Stimulated activated CD8-positive, alpha-beta memory T cell treated with anti-CD3 and anti-CD28 coated beads, Interleukin-4, amount 100 ng/mL, for 24 hours (primary cell): ENCODE measurements at places on chromosomes 16 and 17.

GRCh38 chr17:5583426-5584382 lies 605 bp downstream of the NLRP1 start:
- no peak for DNase-seq

GRCh38 chr17:47276868-47277267 lies 23.2 kb downstream of the ITGB3 start:
- DNase-seq, result no peak

DNA sequence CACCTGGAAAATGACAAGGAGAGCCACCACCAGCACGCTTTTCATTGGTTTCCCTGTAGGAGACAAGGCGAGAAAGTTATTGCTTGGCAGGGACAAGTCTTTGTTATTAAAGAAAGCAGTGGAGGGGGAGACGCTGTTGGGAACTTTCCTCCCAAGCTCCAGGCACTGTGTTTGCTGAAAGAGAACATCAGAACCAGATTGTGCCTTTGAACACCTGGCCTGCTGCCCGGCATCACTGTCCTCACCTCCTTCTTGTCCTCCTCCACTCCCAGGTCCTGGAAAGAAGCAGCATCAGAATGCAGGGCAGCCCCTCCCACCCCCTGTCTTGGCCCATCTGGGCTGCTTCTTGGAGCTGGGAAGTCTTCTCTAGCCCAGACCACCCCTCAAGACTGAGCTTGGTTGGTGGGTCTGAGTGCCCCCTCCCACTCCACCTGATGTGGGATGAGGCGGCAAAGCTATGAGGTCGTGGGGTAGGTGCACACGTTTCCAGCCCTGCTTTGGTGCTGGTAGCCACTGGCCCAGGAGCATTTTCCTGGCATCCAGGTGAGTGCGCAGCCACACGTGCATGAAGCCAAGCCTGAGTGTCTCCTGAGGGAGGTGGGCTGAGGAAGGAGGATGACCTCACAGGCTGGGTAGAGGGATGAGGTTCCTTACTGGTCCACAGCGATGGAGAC lies 6.2 kb downstream of the CCR7 start:
- no peak for DNase-seq

DNA sequence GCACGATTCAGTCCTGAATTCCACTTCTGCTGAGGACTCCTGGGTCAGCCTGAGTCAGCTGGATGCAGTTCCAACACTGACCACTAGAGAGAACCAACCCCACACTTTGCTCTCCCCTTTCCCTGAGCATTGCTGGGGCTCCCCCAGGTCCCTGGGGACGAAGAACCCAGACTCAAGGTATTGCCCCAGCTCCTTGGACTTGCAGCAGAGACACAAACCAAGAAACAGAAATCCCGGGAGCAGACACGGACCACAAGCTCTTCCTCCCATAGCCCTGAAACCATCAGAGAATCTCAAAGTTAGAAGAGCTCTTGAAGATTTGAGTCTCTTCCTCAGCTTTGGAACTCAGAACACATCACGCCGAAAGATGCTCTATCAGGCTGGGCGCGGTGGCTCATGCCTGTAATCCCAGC lies 678 bp upstream of the GH1 start:
- DNase-seq, result peak; percentile 56

DNA sequence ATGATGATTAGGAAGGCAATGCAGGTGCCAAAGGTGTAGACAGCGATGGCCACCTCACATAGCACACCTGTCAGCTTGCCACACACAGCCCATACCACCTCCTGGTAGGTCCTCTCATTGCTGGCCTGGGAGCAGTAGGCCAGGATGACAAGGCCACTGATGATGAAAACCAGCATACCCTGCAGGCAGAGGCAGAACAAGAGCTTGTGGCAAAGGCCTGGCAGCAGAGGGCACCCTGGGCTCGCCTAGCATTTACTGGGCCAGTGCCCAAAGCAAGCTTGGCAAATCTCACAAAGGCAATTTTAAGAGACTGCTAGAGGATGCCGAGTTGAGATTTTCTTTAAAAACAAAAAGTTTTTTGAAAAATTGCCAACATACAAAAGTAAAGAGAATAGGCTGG lies 5.9 kb downstream of the SLC38A7 start:
- DNase-seq, result no peak

DNA sequence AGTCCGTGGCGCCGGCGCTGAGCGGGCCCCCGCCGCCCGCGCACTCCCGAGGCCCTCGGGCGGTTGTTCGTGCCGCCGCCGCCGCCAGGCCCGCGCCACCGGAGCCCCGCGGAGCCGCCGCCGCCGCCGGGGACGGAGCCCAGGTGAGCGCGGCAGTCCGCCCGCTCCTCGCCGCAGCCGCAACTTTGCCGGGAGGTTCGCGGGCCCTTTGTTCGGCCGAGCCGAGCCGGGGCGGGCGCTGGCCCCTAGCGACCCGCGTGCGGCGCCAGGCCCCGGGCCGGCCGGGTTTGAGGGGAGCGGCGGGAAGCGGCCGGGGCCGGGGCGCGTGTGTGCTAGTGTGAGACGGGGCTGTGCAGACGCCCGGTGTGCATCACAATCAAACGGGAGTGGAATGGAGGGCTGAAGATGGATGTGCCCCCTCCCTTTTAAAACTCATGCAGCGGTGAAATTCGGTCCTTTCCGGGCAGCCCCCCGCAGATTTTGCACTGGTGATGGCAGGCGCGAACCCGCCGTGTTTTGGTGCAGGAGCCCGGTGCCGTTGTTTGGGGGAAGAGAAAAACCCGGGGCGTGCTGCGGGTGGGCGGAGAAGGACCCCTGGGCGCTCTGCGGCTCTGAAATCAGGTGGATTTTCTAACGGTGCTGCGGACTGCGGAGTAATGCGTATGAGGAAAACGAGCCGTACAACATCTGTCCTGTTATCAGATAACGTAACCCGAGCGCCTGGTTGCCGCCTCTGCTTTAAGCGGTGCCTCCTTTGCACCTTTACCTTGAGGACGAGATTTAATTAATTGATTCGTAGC lies 823 bp downstream of the TNRC6C start:
- DNase-seq, result peak; percentile 11

DNA sequence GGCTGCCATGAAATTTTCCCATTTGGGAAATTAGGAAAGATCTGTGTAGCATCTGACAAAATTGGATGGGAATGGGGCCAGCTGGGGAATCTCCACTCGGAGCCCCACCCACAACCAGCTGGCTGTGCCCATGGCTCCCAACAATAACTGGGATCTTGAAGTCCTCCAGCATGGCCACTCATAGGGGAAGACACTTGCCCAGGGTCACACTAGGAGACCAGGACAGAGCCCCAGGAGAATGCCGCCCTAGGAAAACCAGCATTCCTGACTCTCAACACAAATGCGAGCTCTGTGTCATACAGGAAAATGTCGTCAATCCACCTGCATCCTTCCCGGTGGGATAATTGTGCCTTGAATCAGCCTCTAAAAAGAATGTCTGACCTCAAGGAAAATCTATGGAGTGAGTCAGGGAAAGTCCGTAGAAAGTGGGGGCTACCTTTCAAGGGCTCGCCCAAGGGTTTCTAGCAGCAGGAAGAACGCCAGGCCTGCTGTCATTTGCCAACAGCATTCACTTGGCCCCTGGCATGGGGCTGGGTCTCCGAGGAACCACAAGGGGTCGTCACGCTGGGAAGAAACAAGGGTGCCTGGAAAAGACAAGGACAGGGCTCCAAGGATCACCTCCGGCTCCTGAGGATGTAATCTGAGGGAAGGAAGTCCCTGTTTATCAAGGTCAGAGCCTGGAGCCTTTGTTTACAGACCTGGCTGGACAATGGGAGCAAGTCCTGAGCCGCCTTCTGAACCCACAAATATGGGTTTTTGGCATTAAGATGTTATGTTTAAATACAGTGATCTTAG lies 15.9 kb downstream of the CDH5 start:
- no peak for DNase-seq

DNA sequence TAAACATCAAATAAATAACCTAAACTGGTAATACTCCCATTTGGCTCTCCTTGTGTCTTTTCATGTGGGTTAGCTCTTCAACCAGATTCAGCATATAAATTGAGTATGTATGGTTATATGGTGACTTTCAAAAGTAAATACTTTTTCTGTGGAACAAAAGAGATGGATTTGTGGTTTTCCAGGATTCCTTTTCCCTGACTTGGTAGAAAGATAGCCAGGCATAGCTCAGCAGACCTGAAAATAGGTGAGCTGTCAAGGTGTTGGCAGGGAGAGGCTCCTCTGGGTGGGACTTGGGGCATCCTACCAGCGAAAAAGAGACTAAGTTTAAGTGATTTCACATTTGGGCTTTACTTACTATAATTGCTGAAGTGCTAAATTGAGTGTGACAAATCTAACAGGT lies 80.3 kb downstream of the FTO start:
- no peak for DNase-seq

DNA sequence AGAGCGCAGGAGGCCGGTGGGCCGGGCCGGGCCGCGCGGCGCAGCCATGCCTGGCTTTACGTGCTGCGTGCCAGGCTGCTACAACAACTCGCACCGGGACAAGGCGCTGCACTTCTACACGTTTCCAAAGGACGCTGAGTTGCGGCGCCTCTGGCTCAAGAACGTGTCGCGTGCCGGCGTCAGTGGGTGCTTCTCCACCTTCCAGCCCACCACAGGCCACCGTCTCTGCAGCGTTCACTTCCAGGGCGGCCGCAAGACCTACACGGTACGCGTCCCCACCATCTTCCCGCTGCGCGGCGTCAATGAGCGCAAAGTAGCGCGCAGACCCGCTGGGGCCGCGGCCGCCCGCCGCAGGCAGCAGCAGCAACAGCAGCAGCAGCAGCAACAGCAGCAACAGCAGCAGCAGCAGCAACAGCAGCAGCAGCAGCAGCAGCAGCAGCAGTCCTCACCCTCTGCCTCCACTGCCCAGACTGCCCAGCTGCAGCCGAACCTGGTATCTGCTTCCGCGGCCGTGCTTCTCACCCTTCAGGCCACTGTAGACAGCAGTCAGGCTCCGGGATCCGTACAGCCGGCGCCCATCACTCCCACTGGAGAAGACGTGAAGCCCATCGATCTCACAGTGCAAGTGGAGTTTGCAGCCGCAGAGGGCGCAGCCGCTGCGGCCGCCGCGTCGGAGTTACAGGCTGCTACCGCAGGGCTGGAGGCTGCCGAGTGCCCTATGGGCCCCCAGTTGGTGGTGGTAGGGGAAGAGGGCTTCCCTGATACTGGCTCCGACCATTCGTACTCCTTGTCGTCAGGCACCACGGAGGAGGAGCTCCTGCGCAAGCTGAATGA lies 606 bp downstream of the THAP11 start:
- DNase-seq, result peak; percentile 33

DNA sequence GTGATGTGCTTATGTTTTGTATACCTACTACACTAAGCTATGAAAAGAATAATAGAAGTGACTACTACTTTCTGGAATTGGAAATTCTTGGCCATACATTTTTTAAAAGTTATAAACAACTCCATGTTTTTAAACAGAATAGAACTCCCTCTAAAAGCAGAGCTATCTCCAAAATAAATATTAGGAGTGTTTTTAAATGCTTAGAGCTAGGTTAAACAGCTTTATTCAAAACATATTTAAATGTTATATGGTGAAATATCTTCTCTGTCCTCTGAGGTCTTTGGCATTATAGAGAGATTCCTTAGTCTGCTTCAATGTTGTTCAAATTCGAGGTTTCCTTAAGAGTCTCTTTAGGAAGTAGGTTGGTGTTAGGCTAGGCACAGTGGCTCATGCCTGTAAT lies 22.9 kb upstream of the PSMC5 start:
- no peak for DNase-seq

DNA sequence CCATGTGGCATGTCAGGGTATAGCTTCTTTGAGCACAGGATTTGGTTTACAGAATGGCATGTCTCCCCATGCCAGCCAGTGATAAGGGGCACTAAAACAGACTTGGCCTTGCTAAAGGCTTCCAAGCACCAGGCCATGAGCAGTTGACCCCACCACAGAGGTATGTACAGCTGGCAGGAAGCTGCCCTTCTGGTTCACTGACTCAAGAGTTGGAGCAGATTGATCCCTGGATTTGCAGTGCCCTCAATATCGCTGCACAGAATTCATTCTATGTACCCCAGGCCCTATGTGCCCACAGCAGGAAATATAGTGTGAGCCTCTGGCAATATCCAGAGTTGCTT lies 24.3 kb downstream of the HLF start:
- no peak for DNase-seq

- no peak for DNase-seq
Measured at GRCh38 chr17:6496116-6496481, 51.8 kb downstream of the PIMREG start.

DNA sequence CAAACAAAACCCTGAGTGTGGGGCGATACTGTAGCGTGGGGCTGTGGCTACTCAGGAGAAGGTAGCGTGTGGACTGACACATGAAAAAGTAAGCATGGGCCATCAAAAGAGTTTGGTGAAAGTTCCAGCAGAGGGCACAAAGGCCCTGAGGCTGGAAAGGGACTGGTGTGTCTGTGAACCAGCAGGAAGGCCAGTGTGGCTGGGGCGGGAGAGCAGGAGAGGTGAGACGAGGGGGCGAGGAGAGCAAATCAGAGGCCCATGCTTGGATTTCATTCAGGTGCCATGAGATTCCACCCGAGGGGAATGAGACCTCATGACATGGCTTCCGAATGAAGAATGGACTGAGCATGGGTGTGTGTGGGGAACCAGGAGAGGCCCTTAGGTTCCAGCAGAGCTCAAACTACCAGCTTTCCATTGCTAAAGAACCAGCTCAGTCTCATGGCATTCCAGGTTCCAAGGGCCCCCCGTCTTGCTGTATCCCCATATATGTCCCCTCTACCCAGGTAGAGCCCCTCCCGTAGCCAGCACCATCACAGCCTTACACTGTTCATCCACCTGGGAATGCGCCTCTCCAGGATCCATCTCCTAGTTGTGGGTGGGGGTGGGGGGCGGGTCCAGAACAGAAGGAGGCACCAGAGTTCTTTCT lies 31.1 kb downstream of the TRPV2 start:
- no peak for DNase-seq

DNA sequence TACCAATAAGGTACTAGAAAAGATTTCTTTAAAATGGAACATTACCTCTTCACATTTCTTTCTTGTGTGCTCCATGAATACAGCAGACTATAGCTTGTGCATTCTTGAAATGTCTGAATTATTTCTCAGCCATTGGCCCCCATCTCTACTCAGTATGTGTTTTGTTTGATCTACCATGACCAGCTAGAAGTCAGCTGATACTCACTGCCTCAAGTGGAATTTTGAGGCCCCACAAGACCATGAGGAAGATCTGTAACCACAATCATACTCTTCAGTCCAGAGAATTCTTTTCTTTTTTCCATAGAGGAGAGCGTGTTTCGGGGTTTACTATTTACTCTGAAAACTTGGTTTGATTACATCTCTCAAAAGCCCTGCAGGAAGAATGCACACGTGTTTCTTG lies 319.1 kb downstream of the TOX3 start:
- no peak for DNase-seq

- no peak for DNase-seq
Measured at GRCh38 chr16:49672753-49673152, 183.2 kb downstream of the ZNF423 start.

GRCh38 chr17:49992191-49992932 lies 2.7 kb downstream of the DLX3 start:
- no peak for DNase-seq

- DNase-seq, result no peak
Measured at GRCh38 chr17:35069311-35069710, 5.8 kb upstream of the RFFL start.
